Gastrocnemius medialis (tissue), 4 donors: ENCODE measurements at places on chromosomes 6 and 20.

- DNase-seq = no peak
Observed at GRCh38 chr6:132669690-132670291, 10.8 kb upstream of the TAAR1 start.

- no peak for DNase-seq
Observed at GRCh38 chr6:29720863-29721262, 2.4 kb upstream of the HLA-F start.

DNA sequence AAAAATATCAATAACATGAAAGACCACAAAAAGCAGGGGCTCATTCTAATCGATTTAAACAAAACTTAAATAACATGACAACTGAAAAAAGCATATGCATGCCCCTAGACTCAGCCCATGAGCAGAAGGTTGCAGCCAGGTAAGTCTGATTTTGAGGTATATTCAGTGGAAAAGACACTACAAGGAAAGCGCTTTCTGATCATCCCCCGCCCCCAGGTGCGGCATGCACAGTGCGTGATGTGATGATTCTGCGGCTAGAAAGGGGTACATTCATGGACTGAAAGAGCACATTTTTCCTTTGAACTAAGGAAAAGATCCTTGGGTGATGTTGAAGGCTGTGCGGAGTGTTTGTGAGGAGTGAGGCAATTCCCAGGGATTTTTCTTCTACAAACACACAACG lies 16.9 kb upstream of the FOXC1 start:
- DNase-seq = no peak

DNA sequence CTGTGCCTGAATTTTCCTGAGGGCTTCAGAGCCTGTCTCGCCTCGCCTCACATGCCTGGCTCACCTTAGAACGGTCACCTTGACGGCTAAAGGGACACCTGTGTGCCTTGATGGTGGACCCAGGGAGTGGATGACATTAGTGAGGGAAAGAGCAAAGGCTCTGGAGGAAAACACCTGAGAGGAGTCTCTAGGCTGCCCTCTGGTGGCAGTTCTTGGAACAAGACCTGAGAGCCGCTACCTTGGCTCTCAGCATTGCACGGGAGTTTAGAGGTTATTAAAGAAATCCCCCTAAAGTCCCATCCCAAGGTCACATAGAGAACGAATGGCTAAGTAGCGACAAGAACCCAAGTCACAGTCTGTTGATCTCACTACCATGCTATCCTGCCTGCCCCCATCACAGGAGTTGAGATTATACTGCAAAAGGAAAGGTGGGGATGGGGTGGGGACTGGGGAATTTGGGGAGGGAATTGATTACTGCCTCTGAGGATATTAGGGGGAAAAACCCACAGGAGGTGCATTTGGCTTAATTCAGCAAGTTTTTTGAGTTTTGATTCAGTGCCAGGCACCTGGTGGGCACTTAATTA lies 7.9 kb upstream of the CDSN start:
- no peak for DNase-seq

GRCh38 chr6:164216368-164216767 lies 801.9 kb downstream of the QKI start:
- DNase-seq = no peak
